ENCODE measurements at places on chromosomes 5 and 9.

DNA sequence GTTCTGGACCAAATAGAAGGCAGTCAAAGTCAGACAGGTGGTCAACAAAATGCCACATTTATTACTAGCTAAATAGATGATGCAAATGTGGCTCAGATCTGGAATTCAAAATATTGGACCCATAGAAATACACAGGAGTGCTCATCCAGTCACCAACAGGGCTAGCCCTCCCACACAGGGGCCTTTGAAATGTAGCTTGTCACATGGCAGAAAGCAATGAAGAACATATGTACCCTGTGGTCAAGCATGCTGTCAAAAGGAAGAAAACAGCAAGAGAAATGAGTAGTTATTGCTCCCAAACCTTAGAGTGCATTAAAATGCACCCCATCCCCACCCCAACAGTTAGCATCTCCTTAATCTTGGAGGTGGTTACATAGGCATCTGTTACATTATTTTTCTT is 20.9 kb upstream of the CCDC112 start:
- DNase-seq, result no peak

GRCh38 chr5:164663198-164663989 is 1158.0 kb downstream of the MAT2B start:
- no peak for DNase-seq

- DNase-seq, result no peak
These were observed 328.3 kb downstream of the TMEM167A start for GRCh38 chr5:82748688-82749460.

GRCh38 chr9:84027201-84027600 is 46.6 kb downstream of the RMI1 start:
- DNase-seq, result no peak

- DNase-seq, result no peak
These were observed 8.3 kb downstream of the CDK5RAP2 start for GRCh38 chr9:120571443-120572257.

GRCh38 chr5:1374030-1374678 is 29.3 kb upstream of the CLPTM1L start:
- no peak for DNase-seq

DNA sequence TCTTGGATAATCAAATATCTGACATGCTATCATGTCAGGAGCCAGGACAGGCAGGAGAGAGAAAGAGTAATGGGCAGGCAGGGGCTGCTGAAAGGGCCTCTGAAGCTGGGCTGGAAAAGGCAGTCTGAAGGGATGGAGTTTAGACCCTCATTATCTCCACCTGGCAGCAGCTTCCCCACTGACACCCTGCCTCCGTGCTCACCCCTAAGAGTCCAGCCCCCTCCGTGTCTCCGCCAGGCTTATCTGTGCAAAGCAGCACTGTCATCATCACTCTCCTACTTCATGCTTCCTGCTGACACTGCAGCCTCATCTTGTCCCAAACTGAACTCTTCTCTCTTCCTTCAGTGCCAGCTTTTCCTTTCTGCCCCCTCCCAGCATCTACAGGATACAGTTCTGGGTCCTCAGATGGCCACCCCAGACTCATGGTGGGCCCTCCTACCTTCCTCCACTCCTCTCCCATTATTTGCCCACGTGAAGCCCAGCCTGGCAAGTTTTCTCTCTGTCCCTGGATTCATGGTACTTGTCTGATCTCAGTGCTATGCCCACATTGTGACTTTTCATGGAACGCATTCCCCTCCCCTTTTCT is 70.9 kb upstream of the KLF9 start:
- DNase-seq, result no peak

- DNase-seq, result no peak
These were observed 4.4 kb downstream of the TGFBI start for GRCh38 chr5:136033234-136033633.

DNA sequence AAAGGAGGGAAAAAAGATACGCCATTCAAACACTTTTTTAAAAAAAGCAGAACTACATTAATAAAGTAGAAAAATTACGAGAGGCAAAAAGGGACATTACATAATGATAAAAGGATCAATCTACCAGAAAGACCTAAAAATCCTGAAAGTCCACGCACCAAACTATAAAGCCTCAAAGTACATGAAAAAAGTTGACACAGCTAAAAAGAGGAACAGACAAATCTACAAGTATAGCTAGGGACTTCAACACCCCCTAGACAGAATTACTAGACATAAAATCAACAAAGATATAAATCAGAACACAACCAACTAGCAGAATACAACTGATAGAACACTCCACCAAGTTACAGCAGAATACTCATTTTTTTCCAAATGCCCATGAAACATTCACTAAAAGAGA is 11.1 kb downstream of the CAMSAP1 start:
- DNase-seq, result no peak

DNA sequence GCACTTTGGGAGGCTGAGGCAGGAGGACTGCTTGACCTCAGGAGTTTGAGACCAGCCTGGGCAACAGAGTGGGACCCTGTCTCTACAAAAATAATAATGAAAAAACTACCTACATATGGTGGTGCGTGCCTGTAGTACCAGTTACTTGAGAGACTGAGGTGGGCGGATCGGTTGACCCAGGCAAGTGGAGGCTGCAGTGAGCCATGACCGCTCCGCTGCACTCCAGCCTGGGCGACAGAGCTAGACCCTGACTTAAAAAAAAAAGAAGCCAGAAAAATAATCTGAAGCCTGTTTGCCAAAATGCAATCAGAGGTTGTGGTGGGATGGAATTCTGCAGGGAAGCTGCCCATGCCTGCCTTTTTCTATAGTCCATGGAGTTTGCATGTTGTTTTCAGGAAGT is 50.4 kb upstream of the GGTA1 start:
- no peak for DNase-seq

- no peak for DNase-seq
These were observed 114.8 kb upstream of the ELL2 start for GRCh38 chr5:96076451-96076850.

GRCh38 chr5:52010454-52010853 is 627.2 kb downstream of the ISL1 start:
- DNase-seq, result no peak

- DNase-seq, result no peak
These were observed 19.8 kb downstream of the TDRD7 start for GRCh38 chr9:97431549-97432143.

GRCh38 chr5:61969347-61969746 is 336.7 kb upstream of the KIF2A start:
- no peak for DNase-seq

GRCh38 chr5:169832304-169832703 is 148.0 kb downstream of the INSYN2B start:
- no peak for DNase-seq

DNA sequence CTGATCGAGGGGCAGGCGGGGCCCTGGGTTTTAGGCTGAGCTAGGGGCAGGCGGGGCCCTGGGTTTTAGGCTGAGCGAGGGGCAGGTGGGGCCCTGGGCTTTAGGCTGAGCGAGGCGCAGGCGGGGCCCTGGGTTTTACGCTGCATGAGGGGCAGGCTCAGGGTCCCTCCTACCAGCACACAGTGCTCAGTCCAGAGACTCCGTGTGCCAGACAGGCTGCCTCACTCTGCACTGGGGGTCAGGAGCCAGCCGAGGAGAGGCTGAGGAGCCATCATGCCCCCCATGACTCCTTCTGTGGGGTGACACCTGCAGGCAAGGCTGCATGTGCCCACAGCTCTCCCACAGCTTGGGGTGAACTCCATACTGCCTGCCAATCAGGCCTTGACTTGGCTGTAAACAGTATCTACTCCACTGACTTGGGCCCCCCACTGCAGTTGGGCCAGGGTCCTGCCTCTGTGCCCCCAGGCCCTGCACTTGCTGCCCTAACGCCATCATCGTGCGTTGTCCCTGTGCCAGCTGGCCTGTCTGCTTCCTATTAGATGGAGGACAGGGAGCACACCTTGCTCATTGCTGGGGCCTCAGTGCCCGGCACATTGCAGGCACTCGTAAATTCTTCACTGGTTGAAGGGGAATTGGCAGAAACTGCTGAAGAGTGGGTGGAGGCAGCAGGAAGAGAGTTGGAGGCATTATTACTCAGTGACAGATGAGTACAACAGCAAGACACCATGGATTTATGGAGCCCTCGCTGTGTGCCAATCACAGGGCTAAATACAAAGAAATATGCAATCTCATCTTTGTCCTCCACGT is 78.6 kb downstream of the AMBP start:
- peak; percentile 53 for DNase-seq

DNA sequence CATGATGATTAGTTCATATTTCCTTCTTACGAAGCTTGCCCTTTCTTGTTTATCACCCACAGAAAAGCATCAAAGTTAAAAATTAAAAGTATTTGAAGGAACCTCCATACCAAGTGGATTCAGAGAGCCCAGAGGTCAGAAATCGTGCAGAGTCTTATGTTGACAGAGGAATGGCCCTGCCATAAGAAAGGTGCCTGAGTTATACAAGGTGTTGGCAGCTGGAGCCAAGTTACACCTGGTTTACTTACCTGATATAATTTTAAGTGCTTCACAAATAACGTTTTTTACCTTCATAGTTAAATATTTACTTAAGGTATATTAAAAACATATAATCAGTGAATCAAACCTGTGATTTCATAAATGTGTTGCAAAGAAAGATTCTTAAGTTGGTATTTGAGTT is 42.3 kb upstream of the DHFR start:
- DNase-seq, result no peak

DNA sequence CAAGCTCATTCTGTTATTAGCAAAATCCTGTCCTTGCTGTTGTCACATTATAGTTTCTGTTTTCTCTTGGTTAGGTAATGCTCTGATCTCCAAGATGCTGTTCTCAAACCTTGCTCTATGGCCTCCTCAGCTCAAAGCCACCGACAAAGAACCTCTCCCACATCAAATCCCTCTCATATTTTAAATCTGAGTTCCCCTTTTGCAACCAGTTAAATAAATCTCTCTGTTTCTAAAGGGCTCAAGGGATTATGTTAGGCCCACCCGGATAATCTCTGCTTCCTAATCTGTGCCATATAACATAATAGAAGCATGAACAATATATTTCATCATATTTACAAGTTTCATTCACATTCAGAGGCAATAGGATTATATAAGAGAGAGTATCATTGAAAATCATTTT is 286.0 kb downstream of the CYLC2 start:
- DNase-seq, result no peak

DNA sequence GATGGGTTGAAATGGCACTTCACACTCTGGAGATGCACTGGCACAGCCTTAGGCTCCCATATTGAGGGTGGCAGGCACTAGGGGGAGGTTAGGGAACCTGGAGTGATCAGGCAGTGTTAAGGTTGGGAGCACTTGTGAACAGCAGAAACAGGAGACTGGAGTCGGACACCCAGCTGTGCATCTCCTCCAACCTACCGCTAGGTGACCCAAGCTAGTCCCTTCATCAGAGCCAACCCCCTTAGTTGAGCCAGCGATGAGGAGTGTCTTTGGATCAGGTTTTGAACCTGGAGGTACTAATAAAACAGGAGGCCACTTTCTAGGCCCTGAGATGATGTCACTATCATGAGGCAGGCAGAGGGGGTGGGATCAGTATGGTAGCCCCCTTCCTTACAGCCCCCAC is 1.7 kb downstream of the ACTL7B start:
- no peak for DNase-seq

GRCh38 chr5:173984218-173984617 is 4.8 kb upstream of the C5orf47 start:
- DNase-seq, result no peak

DNA sequence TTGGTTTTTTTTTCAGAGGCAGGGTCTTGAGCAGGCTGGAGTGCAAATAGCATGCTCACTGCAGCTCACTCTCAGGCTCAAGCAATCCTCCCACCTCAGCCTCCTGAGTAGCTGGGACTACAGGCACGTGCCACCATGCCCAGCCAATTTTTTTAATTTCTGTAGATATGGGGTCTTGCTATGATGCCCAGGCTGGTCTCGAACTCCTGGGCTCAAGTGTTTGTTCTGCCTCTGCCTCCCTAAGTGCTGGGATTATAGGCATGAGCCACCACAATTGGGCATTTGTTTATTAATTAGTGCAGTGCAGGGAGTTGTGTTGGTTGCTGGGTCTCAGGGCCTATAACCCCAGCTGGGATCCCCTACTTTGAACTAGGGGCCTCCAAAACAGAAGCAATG is 47.0 kb downstream of the CXXC5 start:
- no peak for DNase-seq

DNA sequence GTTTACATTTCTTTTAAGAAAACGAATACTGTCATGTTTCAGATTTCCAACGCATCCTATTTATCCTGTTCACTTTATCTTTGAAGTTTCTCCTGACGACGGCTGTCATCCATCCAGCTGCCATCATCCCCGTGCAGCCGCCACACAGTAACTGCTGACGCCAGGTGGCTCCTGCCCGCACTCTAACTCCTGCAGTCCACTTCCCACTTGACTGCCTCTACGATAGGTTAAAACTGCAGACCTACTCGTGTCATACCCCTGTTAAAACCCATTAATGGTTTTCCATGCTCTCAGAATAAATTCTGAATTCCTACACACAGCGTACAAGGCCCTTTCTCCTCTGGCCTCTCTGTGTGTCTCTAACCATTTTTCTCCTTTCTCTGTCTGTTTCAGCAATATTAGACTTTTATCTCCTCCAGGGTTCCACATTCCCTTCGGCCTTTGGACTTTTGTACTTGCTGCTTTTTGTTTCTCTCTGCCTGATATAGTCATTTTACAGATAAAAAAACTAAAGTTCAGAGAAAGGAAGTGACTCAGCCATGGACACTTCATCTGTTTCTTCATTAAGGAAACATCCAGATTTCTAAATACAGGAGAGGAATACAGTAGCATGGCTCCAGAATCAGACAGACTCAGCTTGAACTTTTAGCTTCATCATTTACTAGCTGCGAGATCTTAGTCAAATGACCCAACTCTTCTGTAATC is 84.9 kb downstream of the ADAMTS12 start:
- DNase-seq, result no peak

- no peak for DNase-seq
These were observed 172.0 kb downstream of the NNT start for GRCh38 chr5:43774881-43775399.

DNA sequence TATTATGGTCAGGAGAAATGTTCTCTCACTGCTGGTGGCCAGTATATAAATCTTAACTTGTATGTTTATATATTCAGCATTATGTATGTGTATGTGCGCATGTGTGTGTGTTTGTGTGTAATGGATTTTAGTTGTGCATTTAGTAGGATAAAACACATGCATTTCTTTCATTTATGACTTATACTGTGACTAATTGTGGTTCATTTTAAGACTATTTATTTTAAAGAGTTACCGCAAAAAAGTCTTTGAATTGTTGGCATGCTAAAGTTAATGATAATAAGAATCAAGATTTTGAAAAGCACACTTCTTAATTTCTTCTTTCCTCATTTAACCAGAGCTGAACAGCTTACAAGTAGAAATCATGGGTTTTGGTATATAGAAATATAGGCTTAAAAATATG is 60.9 kb downstream of the RAI14 start:
- DNase-seq, result no peak

DNA sequence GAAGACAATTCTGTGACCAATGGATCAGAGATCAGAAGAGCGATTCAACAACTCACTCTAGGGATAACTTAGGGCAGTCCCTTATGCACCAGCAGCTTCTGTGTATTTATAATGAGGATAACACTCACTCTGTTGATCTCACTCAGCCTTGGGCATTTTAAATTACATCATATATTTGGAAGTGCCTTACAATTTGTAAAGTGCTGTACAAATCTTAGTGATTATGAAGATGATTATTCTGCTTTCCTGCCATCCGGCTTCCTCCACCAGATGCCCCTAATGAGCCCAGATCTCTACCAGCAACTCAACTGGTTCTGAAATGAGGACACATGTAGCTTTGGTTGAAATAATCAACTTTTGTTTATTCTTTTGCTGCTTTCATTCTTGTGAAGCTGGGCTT is 105.3 kb downstream of the PCSK1 start:
- no peak for DNase-seq

All from sciatic nerve (tissue), 2 donors.